Fibroblast of the aortic adventitia (primary cell): ENCODE measurements at places on chromosomes 6 and 20. TPM values are rescaled to one million over a fixed set of nuclear protein-coding genes. Genes with fewer than 3 reads are reported as not detected.

The DEFB124 gene
- not detected in 2 replicates for total RNA-seq

The RWDD1 gene
- 66.9 and 76.7 TPM in 2 replicates for total RNA-seq

The CYP39A1 gene
- 0.63 and 4.7 TPM in 2 replicates for total RNA-seq

The SPEF1 gene
- total RNA-seq: 0.09 TPM in 1 of 2 replicates, not detected in the other

DNA sequence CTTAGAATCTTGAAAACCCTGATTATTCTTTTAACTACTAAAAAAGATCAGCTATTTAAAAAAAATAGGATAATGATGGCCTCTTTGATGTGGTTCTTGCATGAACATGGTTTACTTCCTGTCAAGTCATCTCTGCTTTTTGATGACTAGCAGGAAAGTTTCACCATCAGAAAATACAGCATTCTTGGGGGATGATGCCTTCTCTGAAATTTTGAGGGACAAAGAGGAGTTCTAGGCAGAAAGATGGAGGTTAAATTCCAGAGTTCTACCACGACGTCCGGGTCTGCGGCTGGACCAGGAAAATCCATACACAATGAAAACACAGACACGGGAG lies 130.4 kb downstream of the OLIG3 start:
- no peak for DNase-seq

GRCh38 chr6:157187182-157188083 lies 135.9 kb downstream of the TMEM242 start:
- DNase-seq: peak; percentile 25

DNA sequence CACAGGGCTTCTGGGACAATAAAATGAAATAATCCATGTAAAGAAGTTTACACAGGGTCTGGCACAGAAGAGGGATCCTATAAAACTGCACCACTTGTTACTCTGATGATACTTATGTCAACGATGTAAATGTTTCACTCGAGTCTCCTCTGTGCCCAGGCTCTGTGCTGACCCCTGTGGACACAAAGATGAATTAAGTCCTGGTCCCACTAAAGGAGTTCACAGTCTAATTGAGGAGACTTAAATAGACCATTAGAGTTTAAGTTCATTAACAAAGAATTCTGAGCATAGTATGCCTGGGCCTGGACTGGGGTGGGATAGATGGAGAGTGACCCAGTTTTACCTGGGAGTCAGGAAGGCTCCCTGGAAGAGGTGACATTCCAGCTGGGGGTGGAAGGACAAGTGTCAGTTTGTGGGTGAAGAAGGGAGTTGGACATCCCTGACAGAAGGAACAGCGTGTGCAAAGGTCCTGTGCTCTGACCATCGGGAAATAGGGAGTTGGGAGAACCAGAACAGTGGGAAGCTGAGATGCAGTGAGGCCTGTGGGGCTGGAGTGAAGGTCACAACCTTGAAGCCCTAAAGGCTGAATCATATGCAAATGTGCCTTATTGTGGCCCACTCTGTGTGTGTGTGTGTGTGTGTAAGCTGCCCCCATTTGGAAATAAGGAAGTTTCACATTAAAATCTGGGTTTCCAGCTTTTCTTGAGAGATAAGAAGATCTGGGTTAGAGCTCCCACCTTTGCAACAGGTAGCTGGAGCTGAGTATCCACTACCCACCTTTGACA lies 1.1 kb downstream of the OCSTAMP start:
- DNase-seq: no peak
